ENCODE measurements at places on chromosomes 12 and 14.

DNA sequence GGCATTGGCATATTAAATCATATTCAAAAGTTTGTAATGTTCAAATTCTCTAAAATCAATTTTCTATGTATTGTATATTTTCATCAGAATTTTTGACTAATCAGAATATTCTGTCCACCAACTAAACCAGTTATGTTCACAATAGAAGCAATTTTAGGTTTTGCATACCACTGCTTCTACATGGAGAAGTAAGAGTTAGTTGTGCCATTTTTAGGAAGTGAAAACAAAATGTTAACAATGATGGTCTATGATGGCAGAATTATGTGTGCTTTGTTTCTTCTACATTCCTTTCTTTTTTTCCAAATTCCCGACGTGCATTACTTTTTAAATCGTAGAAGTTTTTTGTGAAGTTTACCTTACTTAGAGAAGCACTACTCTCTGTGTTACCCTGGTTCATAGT is 29.5 kb downstream of the ABHD12B start:
- DNase-seq: no peak

- DNase-seq: no peak
Observed at GRCh38 chr14:104337351-104337750, 199.0 kb downstream of the KIF26A start.

GRCh38 chr12:124525455-124525854 is 42.0 kb downstream of the NCOR2 start:
- DNase-seq: no peak

GRCh38 chr14:98345161-98345560 is 926.8 kb downstream of the BCL11B start:
- DNase-seq: no peak

DNA sequence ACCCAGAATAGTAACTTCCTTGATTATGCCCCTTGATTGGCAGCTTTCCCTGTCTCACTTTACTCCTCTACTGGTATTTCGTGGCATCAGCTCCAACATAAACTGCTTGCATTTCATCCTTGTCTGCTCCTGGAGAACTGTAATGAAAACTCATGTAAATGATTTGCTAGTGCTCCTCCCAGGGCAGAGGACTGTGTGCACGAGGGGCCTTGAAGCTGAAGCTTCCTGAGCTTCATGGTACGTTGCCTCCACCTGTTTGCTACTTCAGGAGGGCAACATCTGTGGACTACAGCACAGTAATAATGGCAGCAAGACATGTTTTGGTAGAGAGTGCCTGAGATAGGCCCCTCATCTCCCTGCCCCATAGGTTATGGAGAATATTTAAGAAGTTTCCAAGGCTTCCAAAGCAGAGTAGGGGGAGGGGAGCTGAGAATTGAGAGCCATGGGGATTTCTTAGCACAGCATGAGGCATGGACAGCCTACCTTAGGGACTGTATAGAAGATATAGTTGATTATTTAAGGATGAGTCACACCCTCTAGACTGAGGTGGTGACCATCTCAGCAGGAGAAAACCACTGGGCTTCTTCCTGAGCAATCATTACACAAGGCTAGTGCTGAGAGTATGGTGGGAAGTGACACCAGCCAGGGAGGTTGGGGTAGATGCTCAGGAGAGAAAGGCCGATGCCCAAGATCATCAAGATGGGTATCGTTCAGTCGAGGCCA is 29.5 kb downstream of the CCDC198 start:
- DNase-seq: no peak

GRCh38 chr14:55129086-55129427 is at the start of gene LGALS3:
Gene LGALS3, plus strand, starts transcription at chr14:55129252. Its CDS starts 8,122 bp downstream, at chr14:55137374.
- no peak for DNase-seq

- DNase-seq: no peak
Observed at GRCh38 chr14:99155173-99156089, 116.6 kb downstream of the BCL11B start.

DNA sequence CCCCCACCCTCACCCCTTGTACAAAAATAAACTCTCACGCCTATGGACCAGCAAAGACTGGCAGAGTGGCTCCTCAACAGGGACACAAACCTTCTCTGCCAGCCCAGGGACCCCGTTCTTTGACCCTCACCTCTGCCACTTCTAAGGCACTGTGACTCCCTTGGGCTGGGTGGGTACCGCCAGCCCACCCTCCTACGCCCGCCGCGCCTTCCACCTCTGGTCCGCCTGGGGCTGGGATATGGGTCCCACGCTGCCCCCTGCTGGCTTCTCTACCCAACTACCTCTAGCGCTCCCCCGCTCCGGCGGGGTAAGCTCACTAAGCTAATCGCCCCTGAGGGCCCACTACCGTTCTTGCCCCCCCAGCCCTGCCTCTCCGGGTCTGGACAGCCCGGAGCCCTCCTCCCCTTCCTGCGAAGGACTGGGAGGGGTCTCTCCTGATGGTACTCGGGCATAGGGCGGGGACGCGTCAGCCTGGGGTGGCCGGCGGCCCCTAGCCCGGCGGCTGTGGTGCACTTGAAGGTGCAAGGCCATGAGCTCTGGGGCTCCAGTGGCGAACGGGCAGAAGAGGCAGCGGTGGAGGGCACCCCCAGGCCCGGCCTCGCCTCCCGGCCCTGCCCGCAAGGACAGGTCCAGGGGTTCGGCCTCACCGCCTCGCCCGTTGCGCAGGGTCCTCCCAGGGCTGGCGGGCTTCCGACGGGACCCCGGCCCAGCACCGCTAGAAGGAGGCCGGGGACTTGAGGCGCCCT is 8.1 kb downstream of the ZNF219 start:
- peak; percentile 46 for DNase-seq

- DNase-seq: no peak
Observed at GRCh38 chr14:22381408-22381760, 207.6 kb downstream of the DAD1 start.

DNA sequence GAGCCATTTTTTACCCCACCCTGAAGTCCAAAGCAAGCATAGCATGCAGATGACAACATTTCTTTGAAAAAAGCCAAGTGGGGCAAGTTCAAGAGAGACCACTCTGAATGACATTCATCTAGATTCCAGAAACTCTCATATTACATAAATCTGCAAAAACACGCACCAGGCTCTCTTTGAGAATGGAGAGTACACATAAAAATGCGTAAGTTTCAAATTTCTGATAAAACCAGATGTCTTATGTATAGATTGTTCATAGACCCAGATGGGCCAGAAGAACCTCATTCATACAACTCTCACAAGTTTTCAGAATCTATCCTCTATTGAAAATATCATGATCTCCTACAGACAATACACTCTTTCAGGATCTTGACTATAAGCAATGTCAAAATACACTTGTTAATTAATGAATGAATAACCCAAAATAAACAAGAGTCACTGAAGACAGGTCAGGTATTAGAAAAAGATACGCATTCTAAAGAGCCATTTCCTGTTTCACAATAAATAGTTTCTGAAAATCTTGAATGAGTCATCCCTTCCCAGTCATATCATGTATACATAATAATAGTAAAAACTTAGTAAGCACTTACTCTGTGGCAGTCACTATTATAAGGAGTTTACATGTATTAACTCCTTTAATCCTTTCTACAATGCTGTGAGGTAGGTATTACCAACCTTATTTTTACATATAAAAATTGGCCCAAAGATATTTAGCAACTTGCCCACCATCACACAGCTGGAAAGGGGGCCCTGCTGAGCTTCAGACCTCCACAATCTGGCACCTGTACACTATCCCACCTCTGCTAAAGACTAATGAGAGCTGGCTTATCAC is 72.0 kb downstream of the PPP2R5E start:
- DNase-seq: no peak

GRCh38 chr12:32650508-32650907 is 28.6 kb upstream of the DNM1L start:
- DNase-seq: no peak

DNA sequence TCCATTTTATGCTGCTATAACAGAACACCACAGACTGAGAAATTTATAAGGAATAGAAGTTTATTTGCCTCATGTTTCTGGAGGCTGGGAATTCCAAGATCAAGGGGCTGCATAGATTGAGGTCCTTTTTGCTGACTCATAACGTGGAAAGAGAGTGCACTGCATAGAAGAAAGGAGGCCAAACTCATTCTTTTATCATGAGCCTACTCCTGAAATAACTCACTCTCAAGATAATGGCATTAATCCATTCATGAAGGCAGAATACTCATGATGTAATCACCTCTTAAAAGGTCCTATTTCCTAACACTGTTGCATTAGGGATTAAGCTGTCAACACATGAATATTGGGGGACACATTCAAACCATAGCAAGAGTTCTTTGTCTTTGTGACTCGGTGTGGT is 60.0 kb upstream of the FBXO33 start:
- DNase-seq: no peak

GRCh38 chr12:107229827-107230226 is 136.5 kb upstream of the CRY1 start:
- no peak for DNase-seq

- DNase-seq: no peak
Observed at GRCh38 chr14:33737446-33737845, 213.4 kb downstream of the EGLN3 start.

DNA sequence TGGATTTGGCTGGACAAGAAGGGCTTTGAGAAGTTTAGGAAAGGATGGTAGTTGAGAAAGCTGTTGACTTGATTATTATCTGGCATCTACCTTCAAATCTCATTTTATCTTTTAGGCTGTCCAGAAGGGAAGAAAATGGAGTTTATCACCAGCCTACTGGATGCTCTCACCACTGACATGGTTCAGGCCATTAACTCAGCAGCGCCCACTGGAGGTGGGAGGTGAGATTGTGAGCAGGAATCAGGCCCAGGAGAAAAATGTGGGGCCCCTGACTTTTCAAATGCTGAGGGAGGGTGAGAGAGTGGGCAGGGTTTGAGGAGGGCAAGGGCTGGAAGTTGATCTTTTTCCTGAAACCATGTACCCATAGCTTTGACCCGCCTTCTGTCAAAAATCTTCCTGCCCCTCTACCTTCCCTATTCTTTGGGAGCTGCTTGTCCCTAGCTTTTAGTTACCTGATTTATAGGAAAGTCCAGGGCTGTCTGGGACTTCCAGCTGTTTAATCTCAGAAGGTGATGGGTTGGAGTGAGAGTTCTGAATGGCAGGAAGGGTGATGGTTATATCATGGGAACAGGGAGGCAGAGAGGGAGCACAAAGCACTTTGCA is 134.2 kb downstream of the SMOC1 start:
- DNase-seq: peak; percentile 35

- DNase-seq: no peak
Observed at GRCh38 chr12:103933237-103933636, 3.0 kb downstream of the HSP90B1 start.

DNA sequence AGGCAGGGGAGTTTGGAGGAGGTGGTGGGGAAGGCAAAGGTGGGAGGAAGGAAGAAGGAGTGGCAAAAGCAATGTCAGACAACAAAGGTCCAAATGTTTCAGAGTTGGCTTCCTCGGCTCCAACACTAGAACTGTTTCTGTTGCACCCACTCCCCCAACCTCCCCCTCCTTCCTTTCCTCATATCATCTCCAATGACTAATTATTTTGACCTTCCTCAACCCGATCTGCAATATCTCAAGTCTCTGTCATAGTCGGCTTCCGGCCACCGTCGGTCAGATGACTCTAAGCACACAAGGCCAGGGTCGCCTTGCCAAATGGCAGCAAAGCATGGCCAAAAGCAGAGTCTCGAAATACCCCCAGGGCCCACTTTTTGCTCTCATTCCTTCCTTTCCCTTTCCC is 637.0 kb upstream of the TBX3 start:
- no peak for DNase-seq

- DNase-seq: no peak
Observed at GRCh38 chr14:60648249-60648933, 886 bp downstream of the SIX1 start.

GRCh38 chr14:24430143-24430681 is 458 bp downstream of the KHNYN start:
- DNase-seq: peak; percentile 39

- peak; percentile 55 for DNase-seq
Observed at GRCh38 chr12:24615967-24616411, 332.9 kb downstream of the BCAT1 start.

- no peak for DNase-seq
Observed at GRCh38 chr12:48889679-48890078, 24.0 kb upstream of the RND1 start.

- no peak for DNase-seq
Observed at GRCh38 chr12:53744751-53745150, 7.0 kb downstream of the CISTR start.

DNA sequence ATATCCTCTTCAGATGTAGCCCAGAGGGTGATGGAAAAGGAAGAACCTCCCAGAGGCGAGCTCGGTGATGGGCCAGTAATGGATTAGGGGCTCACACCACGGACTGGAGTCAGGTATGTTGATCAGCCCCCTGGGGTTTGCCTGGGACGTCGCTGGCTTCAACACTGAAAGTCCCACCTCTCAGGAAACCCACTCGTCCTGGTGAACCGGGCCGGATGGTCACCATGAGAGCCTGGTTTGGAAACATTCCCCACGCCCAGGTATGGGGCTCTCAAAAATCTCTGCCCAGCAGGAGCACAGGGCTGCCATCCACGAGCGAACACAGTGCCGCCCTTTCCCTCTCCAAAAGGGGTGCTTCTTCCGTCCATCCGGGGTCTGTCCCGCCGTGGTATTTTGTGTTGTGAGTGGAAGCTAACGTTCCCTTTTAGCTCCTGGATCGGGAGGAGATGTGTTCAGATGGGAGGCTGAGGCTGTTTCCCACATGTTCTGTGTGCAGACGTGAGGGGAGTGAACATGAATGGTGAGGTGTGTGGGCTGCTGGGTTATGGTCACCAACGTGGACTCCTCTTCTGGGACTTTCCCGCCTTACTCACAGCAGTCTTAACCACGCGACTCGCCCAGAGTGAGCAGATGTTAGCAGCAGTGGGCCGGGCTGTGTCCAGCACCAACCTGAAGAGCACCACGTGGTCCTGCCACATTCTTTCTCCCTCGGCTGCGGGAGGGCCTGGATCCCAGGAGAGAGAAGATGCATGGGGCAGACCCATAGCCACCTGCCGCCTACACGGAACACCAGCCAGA is 139.2 kb downstream of the KIF26A start:
- DNase-seq: no peak

DNA sequence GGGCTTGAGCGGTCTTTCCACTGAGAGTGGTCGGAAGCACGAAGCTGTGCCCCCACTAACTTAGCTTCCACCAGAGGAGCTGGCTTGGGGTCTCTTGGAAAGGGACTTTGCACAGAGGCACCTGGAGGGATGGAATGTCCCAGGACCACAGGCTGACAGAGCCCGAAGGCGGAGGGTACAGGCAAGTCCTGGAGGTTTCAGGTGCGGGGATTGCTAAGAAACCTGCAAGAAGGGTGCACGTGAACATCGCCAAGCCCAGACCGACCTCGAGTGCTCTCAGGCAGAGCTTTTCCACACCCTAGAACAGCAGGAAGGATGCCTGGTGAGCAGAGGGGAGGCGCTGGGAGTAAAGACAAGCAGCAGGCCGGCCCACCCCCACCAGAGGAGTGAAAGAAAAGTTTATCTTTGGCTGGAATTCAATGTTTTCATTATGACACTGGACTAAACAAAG is 61.6 kb downstream of the SERPINA3 start:
- DNase-seq: no peak

DNA sequence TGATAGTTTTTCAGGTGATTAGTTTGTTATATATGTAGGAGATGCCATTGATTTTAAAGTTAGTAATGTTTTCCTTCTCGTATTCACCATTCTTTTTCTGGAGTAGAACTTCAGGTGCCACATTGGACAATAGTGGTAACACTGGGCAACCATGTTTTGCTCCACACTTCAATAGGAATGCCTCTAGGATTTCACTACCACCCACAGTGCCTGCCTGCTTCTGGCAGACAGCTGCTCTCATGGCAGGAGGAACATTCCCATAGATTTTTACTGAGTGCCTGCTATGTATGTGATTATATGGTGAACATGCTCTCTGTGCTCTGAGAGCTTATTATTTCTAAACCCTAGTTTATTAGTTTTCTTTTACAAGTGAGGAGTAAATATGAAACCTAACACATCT is 53.7 kb downstream of the GCH1 start:
- DNase-seq: no peak

Data from DND-41 (cell line).